Activated T-cell treated with anti-CD3 and anti-CD28 coated beads, Interleukin-2, amount 50 U/mL, for 72 hours (primary cell): ENCODE measurements at places on chromosomes 11 and 22.
A peak's percentile ranks its signal among the peaks of the same experiment; 100 is the strongest.

DNA sequence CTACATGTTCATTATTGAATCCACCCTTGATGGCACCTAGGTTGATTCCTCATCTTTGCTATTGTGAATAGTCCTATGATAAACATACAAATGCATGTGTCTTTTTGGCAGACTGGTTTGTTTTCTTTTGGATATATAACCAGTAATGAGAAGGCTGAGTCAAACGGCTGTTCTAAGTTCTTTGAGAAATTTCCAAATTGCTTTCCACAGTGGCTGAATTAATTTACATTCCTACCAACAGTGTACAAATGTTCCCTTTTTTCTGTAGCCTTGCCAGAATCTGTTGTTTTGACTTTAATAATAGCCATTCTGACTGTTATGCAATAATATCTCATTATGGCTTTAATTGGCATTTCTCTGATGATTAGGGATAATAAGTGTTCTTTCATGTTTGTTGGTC, 184.9 kb downstream of the CASP12 start:
- no peak overlapping the region for H3K4me3 ChIP-seq
- H3K27ac ChIP-seq = no peak overlapping the region
- peaks cover 8% of the 10 kb centered on the region for H3K4me1 ChIP-seq
- DNase-seq = no peak
- no peaks in the 10 kb centered on the region for H3K27me3 ChIP-seq

DNA sequence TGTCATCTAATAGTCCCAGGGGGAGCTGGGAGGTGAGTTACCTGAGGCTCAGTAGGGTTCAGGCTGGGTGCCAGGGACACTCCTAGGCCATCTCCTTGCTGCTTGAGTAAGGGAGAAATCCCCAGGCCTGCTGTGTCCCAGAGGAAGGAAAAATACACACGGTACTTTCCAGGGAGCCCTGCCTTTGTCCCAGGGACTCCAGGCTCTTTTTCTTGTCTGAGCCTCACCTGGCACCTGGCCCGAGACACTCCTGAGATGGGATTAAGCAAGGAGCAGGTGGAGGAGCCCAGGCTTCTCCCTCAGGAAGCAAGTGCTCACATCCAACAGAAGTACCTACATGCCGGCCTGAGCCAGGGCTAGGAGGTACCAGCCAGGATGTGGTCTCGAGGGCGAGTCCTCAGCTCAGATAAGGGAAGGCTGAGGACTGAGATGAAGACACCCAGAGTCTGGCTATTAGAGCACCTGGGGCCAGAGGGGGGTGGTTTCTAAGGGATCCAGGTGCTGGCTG, 899 bp upstream of the KLHDC7B start:
- peaks cover 6% of the 10 kb centered on the region for H3K36me3 ChIP-seq
- H3K27ac ChIP-seq = peak overlapping the region; percentile 47
- H3K27me3 ChIP-seq = no peaks in the 10 kb centered on the region
- DNase-seq = peak; percentile 63
- H3K4me3 ChIP-seq = peak overlapping the region; percentile 74

- no peak overlapping the region for H3K4me3 ChIP-seq
- peaks cover 52% of the 10 kb centered on the region for H3K36me3 ChIP-seq
- H3K27me3 ChIP-seq = no peaks in the 10 kb centered on the region
- no peak overlapping the region for H3K27ac ChIP-seq
- DNase-seq = no peak
These were observed 6.0 kb upstream of the SGSM3 start for GRCh38 chr22:40364431-40364830.

DNA sequence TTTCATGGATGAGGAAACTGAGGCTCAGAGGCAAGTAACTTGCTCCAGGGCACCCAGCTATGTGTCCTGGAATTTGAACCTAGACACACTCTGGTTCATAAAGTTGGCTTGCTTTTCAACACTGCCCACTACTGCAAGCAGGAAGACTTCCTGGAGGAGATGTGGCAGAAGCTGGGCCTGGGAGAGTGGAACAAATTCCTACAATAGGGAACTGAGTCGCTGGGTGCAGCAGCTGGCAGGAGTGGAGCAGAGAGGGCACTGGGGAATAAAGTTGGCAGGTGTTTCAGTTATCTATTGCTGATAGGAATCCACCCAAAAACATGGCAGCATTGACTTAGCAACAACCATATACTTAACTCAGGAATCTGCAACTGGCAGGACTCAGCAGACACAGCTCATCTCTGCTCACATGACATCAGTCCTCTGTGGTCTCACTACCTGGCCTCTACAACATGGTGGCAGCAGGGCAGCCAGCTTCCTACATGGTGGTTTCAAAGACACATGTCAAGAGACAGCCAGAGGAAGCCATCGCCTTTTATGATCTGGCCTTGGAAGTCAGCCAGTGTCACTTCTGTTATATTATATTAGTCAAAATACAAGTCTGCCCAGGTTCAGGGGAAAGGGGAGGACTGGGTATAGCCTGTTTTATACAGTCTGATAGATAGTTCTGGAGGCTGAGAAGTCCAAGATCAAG, 10.6 kb upstream of the CARD10 start:
- no peaks in the 10 kb centered on the region for H3K36me3 ChIP-seq
- H3K27me3 ChIP-seq = peaks cover 15% of the 10 kb centered on the region
- H3K4me3 ChIP-seq = no peak overlapping the region
- DNase-seq = peak; percentile 24

GRCh38 chr11:77036398-77036797, 2.2 kb downstream of the B3GNT6 start:
- peaks cover 8% of the 10 kb centered on the region for H3K4me1 ChIP-seq
- DNase-seq = no peak
- no peak overlapping the region for H3K4me3 ChIP-seq
- no peaks in the 10 kb centered on the region for H3K36me3 ChIP-seq

DNA sequence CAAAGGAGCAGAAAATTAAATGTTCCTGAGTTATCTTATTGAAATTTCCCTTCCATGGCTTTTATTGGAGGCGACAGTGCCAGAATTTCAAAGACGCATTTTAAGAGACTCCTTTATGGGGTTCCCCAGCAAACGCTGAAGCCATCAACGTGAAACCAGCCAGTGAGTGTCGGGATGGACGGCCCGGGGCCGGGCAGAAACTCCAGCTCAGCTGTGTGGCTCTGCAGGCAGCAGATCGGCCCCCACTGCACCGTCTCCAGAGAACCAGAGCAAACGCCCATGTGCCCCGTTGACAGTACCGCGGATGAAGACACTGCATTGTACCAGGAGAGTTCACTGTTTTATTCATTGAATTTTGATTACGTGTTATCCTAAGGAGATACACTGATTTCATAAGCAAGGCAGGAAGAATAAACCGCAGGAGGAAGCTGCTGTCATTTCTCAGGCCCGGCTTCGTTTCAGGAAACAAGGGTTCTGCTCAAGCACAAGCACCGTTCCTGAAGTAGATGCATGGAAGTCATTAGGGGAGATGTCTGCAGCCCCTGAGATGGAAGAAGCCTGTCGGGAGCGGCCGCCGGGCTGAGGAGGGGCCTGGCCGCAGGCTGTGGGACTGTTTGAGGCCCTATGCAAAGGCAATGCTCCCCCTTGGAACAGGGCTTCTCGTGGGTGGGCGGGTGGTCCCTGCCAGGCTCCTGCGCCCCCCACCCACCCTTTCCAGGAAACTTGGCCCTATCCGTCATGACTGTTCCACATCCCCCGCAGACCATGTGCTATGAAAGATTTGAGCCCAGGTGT, 639.7 kb downstream of the TBC1D22A start:
- no peak overlapping the region for H3K4me3 ChIP-seq
- H3K27ac ChIP-seq = no peak overlapping the region
- peaks cover 5% of the 10 kb centered on the region for H3K27me3 ChIP-seq
- no peaks in the 10 kb centered on the region for H3K4me1 ChIP-seq
- DNase-seq = no peak

GRCh38 chr22:24416095-24416494, 11.3 kb upstream of the ADORA2A start:
- no peaks in the 10 kb centered on the region for H3K27me3 ChIP-seq
- no peak for DNase-seq
- H3K4me3 ChIP-seq = no peak overlapping the region
- H3K27ac ChIP-seq = no peak overlapping the region
- no peaks in the 10 kb centered on the region for H3K4me1 ChIP-seq
- H3K36me3 ChIP-seq = peaks cover 1% of the 10 kb centered on the region

DNA sequence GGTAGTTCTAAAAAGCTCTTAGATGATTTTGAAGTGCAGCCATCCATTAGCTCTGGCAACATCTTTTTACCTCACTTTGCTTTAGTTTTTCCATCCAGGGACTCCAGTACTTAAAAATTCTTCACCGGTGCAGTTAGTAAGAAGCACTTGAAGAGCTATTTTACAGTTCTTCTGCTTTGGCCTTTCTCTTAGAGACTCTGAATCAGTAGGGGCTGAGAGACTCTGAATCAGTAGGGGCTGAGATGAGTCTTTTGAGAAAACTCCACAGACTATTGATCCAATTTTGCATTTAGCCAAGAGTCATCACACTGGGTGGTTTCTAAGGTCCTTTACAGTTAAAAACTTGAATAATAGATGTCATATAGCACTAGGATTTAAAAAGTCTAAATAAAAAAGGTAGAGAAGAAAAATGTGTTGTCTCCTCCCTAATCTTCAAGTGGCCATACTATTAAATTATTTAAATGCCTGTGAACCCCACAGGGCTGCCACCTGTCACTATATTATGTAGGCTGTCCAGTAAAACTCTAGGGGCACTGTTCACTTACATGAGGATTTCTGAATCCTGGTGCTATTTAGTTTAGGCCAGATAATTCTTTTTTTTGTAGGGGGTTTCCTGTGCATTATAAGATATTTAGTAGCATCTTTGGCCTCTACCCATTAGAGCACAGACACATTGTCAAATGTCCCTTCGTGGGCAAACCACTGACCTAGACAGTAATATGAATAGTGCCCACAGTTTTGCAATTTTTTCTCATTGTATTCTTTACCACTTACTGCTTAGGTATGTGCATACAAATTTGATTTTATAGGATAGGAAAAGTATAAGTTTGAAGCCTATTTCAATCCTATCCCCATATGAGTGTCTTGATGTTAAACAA, 26.3 kb upstream of the HIKESHI start:
- H3K27me3 ChIP-seq = no peaks in the 10 kb centered on the region
- peaks cover 31% of the 10 kb centered on the region for H3K36me3 ChIP-seq
- peaks cover 58% of the 10 kb centered on the region for H3K4me1 ChIP-seq
- DNase-seq = no peak
- peak overlapping the region; percentile 58 for H3K27ac ChIP-seq

DNA sequence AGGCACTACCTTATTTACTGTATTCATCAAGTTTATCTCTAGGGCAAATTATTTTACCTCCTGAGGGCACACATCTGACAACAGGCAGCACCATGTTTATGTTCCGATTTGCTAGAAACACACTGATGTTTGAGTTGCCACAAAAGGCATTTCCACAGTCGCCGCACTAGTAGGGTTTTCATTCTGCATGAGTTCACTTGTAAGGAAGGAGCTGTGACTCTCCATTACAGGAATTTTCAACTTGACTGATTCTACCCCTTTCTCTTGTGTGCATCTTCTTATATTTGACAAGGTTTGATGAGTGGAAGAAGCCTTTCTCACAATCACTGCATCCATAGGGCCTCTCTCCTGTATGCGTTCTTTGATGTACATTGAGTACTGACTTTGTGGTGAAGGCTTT, 455.9 kb upstream of the CNTN5 start:
- no peak overlapping the region for H3K4me3 ChIP-seq
- H3K36me3 ChIP-seq = no peaks in the 10 kb centered on the region
- H3K4me1 ChIP-seq = no peaks in the 10 kb centered on the region
- no peak for DNase-seq

GRCh38 chr22:32987081-32987631, 71.0 kb downstream of the SYN3 start:
- no peaks in the 10 kb centered on the region for H3K4me1 ChIP-seq
- H3K36me3 ChIP-seq = no peaks in the 10 kb centered on the region
- no peak overlapping the region for H3K27ac ChIP-seq
- no peak overlapping the region for H3K4me3 ChIP-seq

DNA sequence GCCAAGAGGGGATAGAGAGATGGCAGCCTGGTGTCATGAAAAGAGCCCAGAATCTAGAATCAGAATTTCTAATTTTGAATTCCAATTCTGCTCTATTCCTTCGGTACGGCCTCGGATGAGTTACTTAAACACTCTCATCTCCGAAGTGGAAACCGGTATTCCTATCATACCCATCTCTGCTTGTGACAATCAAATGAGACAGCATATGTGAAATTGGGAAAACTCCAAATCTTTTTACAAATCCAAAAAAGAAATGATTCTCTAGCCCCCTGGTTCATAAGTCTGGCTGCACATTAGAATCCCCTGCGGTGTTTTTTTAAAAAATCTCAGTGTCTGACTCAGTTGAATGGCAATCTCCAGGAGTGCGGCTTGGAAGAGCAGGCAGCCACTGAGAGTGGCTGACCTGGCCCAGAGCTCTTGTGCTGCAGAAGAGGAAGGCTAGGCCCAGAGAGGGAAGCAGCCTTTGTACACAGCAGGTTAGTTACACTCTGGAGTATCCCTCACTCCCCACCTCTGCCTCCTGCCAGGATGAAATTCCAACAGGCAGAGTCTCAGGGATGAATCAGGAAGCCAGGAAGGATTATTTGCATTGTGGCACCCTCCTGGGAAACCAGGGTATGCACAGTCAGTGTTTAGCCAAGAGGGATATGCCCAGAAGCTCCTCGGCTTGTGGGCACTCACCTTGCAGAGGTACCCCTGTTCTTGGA, 93.6 kb upstream of the ISX start:
- H3K4me1 ChIP-seq = no peaks in the 10 kb centered on the region
- H3K4me3 ChIP-seq = no peak overlapping the region
- no peaks in the 10 kb centered on the region for H3K36me3 ChIP-seq
- H3K27me3 ChIP-seq = no peaks in the 10 kb centered on the region
- H3K27ac ChIP-seq = no peak overlapping the region

DNA sequence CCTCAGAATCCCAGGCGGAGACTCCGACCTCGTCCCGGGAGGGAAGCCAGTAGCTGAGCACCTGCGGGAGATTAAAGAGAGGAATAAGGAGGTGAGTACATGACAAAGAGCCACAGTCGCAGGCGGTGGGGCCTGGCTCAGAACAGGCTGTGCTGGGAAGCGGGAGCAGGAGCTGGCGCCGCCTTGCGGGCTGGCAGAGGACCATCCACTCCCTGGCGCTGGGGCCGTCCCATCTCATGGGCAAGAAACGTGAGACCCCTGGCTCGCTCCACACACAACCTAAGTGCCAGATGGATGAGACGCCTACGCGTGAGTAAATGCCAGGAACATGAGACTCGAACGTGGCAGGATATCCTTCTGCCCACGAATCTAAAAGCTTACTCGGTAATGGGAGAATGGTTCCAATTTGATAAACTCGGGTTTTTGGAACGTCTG, 6.3 kb downstream of the CEND1 start:
- H3K4me3 ChIP-seq = no peak overlapping the region
- H3K27me3 ChIP-seq = no peaks in the 10 kb centered on the region
- DNase-seq = no peak
- peaks cover 6% of the 10 kb centered on the region for H3K36me3 ChIP-seq

DNA sequence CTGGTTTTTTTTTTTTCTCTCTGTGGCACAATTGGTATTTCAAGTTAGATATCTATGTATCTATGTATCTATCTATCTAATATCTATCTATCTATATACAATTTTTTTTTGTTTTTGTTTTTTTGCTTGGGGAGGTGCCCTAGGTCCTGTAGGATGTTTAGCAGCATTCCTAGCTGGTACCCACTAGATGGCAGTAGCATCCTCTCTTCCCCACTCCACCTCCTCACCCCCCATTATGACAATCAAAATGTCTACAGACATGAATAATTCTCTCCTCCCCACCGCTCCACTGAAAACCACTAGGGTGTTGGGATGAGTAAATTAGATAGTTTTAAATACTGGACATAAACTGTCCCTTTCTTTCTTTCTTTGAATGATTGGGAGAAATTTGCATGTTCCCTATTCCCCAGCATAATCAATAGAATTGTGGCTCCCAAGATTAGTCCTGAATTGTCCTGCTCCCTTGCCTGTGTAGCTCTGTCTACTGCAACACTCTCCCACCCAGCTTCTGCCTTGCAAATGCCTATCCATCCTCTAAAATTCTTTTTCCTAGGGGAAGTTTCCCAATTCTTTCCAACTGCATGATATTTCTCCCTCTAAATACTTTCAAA, 1152.4 kb downstream of the LRRC4C start:
- no peak overlapping the region for H3K4me3 ChIP-seq
- no peaks in the 10 kb centered on the region for H3K27me3 ChIP-seq
- H3K4me1 ChIP-seq = no peaks in the 10 kb centered on the region
- H3K36me3 ChIP-seq = no peaks in the 10 kb centered on the region
- H3K27ac ChIP-seq = no peak overlapping the region
